Adrenal gland (tissue), 19 donors: ENCODE measurements at places on chromosomes 11 and 22.

GRCh38 chr22:39624501-39624821 lies 53.9 kb downstream of the CACNA1I start:
- no peak for DNase-seq

DNA sequence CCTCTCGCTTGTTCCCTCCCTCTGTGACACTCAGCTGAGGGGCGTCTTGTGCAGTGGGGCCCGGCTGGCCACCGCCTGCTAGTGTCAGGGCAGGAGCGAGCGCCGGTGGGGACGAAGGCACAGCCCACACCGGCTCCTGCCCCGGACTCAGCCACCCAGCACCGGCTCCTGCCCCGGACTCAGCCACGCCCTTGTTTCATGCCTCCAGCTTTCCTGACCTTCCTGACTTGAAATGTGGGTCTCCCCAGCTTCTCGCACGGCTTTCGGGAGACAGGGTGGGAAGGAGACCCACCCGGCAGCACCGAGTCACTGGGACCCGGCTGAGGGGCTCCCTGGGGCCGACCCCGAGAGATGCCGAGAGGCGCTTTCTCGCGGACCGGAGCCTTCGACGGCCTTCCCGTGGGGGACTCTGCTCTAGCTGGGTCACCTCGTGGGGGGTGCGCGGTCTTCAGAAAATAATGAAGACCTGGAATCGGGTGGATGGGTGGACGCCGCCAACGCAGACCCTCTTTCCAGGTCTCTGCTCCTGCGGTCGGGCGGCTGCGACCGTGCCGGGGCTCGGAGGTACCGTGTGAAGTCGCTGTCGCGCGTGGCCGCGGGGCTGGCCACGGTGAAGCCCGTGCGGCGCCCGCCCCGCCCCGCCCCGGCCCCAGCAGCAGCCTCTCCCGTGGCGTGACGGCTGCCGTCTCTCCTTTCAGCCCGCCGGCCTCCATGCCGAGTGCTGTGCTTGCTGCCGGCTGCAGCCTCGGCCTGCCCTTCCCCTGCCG lies 10.2 kb downstream of the GLB1L2 start:
- no peak for DNase-seq

DNA sequence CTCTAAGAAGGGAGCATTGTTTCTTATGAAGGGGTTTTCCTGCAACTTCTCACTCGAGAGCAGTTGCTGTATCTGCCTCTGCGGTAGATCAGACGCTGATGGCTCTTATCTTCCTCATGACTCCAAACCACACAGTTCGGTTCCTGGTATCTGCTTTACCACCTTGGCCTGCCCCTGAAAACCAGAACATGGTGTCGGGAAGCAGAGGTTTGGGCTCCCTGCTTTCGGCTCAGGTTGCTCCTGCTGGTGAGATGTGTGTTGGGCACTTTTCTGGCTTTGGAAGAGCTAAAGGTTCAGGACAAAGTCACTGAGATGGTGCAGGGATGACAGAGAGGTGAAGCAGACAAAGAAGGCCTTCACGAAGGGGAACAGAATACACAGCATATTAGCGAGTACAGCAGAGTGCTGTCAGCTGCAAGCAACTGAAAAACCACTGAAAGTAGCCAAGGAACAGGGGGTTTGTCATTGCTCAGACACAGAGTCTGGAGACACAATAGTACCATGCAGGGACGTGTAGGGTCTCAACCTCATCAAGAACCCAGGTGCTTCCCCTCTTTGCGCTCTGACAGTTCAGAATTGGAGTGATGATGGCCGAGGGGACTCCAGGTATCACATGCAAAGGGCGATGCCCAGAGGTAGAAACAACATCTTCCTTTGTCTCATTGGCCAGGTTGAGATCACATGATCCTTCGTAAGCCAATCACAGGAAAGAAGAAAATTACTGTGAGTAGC lies 11.9 kb upstream of the CSF2RB start:
- no peak for DNase-seq

- DNase-seq: no peak
Observed at GRCh38 chr11:72953637-72954036, 139.4 kb downstream of the ATG16L2 start.

DNA sequence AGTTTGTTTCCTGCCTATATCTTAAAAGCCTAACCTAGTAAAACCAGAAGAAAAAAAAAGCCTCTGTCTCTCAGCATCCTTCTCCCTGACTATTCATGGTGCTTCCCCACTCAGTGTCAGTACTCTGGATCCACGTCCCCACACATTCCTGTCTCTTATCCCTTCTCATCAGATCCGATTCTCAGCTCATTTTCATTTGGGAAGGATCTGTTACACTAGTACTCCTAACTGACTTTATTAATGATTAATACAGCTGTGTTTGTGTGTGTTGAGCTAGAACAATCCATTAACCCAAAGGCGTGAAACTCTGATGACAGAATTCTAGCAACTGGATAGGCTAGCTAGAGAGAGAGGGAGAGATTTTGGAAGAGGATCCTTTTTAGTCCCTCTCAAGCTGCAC lies 1.5 kb downstream of the PRRG4 start:
- DNase-seq: no peak

DNA sequence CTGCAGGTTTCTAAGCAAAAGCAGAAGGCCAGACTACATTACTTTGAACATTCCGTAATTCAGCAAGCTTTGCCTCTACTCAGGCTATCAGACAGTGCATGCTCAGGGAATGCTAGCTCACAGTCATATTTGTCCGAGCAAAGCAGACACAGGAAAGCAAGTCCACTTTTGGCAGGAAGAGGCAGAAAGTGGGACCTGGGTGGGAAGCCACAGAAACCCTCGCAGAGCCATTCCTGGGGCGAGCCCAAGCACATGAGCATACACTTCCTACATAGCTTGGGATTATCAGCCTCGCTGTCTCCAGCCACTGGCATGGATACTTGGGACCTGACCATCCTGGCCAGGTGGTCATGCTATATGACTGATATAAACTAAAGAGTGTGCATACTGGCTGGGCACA lies 113.3 kb downstream of the TRIM29 start:
- no peak for DNase-seq

DNA sequence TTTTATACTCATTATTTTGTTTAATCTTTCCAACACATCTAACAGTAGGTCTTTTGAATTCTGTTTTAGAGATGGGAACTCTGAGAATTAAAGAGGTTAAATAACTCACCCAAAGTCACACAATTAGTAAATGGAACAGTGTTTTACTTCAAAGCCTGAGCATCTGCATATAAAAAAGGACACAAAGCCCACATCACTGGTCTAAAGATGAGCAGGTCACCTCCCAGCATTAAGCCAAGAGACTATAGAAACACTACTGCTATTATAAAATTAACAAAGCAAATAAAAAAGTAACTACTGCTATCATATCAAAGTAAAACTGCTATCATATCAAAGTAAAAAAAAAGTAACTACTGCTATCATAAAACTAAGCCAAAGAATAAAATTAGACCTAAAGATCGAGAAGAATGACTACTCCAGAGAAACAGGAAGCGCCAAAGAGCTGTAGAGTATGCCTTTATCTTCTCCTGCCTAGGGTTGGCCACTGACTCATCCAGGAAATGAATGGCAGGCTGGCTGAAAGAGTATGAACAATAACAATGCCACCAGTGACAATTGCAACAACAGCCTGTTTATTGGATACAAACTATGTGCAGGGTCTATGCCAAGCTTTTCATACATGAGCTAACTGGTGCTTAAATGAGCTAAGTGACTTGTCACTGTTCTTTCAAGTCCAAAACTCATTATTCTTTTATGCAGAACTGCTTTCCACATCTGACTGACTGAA lies 1153.0 kb upstream of the TENM4 start:
- no peak for DNase-seq

DNA sequence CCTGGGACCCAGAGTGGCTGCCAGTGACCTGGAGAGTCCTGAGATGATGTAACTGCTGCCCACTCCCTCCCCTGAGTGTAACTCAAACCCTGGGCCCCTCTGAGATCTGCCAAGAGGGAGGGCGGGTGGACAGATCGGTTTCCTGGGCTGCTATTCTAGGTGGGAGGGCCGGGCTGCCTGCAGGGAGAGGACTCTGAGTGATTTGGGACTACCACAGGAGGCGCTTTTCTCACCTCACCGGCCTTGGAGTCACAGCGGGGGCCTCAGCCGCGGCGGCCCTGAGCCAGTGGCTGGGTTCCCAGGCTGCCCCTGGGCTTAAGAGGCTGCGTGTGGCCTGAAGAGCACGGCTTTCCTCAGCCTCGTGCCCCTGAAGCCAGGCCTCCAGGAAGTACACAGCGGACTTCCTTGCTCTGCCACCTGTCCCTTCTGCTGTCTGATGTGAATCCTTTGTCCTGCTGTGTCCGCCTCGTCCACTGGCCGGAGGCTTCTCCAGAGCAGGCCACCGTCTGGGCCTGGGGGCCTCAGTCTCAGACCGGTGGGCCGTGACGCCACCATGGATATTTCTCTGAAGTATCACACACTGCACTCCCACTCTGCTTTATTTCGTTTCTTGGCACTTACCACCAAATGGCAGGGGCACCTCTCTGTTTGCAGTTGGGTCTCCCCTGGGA lies 11.5 kb downstream of the RELT start:
- DNase-seq: no peak

DNA sequence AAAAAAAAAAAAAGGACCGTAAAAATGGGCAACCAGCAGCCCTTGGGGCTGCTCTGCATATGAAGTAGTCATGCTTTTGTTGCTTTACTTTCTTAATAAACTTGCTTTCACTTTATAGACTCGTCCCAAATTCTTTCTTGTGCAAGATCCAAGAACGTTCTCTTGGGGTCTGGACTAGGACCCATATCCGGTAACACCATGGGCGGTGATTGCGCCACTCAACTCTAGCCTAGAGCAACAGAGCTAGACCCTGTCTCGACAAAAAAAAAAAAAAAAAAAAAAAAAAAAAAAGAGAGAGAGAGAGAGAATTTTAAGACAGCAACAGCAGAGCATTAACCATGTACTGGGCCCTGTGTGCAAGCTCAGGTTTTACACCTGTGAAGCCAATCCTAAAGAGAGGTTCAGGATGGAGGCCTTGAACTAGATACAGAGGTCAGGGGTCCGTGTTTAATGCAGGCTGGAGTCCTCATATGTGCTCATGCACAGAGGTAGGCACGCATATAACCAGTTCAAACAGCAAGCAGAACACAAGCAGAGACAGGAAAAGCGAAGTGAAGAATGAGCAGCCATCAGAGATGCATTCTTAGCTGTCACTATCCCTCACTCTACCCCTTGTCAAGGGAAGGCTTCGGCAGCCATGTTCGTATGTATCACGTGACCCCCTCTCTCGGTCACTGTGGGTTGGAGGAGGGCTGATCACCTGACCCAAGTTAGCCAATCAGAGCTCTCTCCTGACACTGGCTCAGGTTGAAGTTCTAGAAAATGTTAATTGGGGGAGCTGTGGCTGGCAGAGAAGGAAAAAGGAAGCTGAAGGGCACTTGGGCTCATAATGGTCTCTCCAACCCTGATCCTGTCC lies 16.7 kb upstream of the SYT12 start:
- DNase-seq: peak; percentile 34
